ENCODE measurements at places on chromosomes 5 and 9. TPM values are rescaled to one million over a fixed set of nuclear protein-coding genes. Genes with fewer than 3 reads are reported as not detected.

Gene RELL2
- total RNA-seq, result 4.4 TPM

Gene FAM81B
- total RNA-seq, result 0.57 TPM

Gene PCDHB12
- total RNA-seq, result 2.8 TPM

Gene HTR1A
- total RNA-seq, result 1.8 TPM

Gene DIPK1B
- 6.6 TPM for total RNA-seq
